Dermis blood vessel endothelial cell (primary cell): ENCODE measurements at places on chromosomes 2 and 18.

GRCh38 chr2:208370881-208371633, 35.5 kb upstream of the PTH2R start:
- no peak for DNase-seq

DNA sequence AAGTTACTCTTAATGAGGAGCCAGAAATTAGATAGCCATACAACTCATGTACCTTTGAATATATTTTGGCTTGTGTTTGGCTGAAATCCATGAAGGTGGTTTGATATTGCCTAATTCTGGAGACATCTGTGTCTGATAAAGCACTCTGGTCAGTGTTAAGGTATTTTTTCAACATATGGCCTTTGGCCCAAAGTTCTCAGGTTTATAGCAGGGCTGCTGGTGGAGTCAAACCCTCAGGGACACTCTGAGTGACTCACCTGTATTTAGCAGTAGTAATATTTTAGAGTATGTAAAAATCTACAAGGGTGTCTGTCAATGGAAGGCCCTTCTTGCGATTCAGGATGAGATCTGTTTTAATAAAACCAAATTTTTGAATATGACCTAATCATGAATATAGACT, 666.5 kb downstream of the SLC4A3 start:
- no peak for DNase-seq

- peak; percentile 89 for DNase-seq
Measured at GRCh38 chr2:86225581-86225980, 26.3 kb downstream of the MRPL35 start.

- no peak for DNase-seq
Measured at GRCh38 chr2:68747413-68747812, 12.8 kb downstream of the ARHGAP25 start.

DNA sequence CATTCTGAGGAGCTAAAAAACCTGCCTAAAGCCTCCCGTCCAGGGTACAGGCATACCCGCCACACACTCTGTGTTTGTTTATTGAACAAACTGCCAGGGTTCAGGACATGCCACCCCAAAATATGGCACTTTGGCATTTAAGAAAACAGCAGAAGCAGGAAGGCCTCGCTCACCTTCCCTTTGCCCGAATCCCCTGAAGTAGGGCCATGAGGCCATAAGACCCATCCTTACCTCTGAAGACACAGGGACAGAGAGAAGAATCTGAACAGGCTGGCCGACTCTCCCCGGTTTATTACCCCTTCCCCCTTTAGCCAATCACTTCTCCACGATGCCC, 1.7 kb upstream of the NEURL3 start:
- DNase-seq: no peak

DNA sequence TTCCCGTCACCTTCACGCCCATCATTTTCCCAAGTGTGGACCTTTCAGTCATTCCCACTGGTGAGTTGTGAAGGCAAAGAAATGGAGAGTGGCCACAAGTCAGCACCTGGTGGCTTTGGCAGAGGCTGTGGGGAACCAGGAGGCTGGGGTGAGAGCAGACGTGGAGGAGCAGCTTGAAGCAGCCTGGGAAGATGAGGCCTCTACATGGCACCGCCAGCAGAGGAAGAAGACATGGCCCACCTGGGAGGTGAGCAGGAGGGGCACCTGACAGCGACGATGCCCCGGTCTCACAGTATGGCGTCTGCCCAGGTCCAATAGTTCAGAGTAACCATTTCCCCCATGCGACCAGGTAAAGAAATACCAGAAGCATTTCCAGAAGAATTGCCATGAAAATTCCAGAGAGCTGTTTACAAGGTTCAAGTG, 69.0 kb downstream of the TPO start:
- DNase-seq: no peak
